ENCODE measurements at places on chromosomes 11 and 22.

- DNase-seq = no peak
Observed at GRCh38 chr11:18641677-18642076, 7.5 kb upstream of the SPTY2D1 start.

GRCh38 chr22:30535182-30535581, 11.4 kb downstream of the SEC14L6 start:
- no peak for DNase-seq

- no peak for DNase-seq
Observed at GRCh38 chr11:202490-202889, 4.7 kb downstream of the BET1L start.

- no peak for DNase-seq
Observed at GRCh38 chr11:34957206-34957605, 40.8 kb downstream of the PDHX start.

Measured in NCI-H1694 treated with DMSO at 0.1 percent for 48 hours (cell line).